Stimulated activated CD4-positive, alpha-beta T cell treated with anti-CD3 and anti-CD28 coated beads, Interleukin-12 subunit alpha, Interleukin-12 subunit beta, amount 100 ng/mL, for 4 hours (primary cell): ENCODE measurements at places on chromosomes 3 and 15.

DNA sequence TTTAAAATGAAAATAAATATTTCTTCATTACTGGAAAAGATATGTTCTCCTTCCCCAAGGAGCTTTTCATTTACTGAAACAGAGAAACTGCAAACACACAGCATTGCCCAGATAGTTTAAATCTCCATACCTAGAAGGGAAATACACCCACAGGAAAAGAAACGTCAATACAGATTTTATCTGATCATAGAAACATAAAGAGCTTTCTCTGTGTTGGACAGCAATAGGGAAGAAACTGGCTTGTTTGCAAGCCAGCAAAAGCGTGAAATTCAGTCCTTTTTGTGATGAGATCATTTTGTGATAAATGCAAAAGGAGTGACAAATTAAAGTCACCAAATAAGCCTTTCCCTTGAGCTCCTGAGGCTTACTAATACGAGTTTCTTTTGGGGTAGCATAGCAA lies 398.0 kb downstream of the TIGIT start:
- DNase-seq: no peak

DNA sequence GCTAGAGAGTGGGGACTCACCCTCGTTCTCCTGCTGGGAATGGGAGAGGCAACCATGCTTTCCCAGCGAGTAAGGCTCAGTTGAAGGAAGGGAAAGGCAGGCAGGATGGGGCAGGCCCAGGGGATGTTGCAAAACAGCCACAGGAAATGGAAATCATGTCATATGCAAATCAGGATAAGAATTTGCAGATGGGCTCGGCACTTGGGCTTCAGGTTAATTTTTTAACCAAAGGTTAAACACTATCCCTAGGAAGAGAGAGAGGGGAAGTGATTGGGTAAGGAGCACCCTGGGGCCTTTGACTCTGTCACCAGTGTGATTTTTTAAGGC lies 14.6 kb upstream of the PLA2G4E start:
- DNase-seq: no peak

DNA sequence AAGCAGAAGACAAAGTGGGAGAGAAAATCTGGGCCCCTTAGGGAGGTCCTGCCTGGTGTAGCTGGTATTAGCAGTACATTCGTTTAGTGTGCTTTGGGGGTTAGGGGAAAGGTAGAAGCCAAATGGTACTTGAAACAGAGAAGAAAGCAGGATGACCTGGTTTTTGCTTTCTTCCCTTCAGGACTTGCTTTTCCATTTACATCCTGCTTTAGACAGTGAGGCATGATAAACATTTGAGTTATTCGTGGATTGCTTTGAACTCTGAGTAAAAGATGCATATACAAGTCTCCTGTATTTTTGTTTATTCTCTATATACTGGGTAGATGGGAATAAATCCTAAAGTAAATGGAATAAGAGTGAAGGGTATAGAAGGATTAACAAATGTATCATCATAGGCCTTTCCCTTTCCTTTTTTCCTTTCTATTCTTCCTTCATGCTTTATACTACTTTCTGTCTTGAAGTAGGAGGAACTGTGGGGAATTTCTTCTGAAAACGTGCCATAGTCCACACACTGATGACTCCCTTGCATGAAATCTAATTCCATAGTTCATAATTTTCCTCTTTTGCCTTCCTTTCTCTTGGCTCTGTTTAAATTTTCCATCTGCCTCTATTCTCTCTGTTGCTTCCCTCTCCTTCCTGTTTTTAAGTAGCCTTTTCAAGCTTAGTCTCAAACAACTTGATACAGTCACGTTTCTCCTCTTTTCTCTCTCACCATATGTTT lies 139.5 kb upstream of the RBMS3 start:
- no peak for DNase-seq

GRCh38 chr3:125236331-125236903 lies 23.9 kb upstream of the SLC12A8 start:
- DNase-seq: no peak

DNA sequence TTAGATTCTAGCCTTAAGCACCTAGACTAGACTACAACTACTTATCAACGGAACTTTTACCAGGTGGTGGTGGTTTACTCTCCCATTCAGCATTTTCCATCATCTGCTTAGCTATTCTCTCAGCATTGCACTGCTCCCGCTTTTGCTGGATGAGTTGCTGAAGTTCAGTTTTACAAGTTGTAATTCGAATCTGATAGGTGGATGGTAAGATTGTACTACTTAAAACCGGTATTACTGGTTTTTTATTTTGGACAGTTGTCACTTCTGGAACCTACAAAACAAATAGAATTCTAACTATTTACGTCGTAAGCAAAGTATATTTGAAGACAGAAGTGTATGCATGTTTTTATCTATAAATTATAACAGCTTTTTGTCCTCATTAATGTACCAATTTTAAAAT lies 41.1 kb downstream of the PIK3R4 start:
- no peak for DNase-seq
